Breast epithelium (tissue), 4 donors: ENCODE measurements at places on chromosomes 7 and 10. TPM values are rescaled to one million over a fixed set of nuclear protein-coding genes. Genes with fewer than 3 reads are reported as not detected.

DNA sequence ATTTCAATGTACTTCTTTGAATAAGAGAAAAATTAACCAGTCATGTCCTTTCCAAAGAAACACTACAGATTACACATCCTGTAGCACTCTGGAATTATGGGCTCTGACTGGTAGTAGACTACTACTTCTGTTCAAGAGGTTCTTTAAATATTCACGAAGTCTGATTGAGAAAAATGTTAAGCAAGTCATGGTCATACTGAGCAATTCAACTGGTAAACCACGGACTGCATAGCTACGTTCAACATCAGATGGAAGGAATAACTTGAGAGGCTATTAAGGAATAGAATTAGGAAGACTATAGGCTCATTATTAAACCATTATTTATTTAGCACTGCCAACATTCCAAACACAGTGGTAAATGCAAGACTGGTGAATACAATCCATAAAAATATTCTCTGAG is 160.8 kb downstream of the IMMP2L start:
- no peaks in the 10 kb centered on the region for H3K27me3 ChIP-seq
- H3K4me3 ChIP-seq = no peak overlapping the region
- DNase-seq = no peak
- no peak overlapping the region for H3K27ac ChIP-seq
- no peaks in the 10 kb centered on the region for H3K4me1 ChIP-seq

DNA sequence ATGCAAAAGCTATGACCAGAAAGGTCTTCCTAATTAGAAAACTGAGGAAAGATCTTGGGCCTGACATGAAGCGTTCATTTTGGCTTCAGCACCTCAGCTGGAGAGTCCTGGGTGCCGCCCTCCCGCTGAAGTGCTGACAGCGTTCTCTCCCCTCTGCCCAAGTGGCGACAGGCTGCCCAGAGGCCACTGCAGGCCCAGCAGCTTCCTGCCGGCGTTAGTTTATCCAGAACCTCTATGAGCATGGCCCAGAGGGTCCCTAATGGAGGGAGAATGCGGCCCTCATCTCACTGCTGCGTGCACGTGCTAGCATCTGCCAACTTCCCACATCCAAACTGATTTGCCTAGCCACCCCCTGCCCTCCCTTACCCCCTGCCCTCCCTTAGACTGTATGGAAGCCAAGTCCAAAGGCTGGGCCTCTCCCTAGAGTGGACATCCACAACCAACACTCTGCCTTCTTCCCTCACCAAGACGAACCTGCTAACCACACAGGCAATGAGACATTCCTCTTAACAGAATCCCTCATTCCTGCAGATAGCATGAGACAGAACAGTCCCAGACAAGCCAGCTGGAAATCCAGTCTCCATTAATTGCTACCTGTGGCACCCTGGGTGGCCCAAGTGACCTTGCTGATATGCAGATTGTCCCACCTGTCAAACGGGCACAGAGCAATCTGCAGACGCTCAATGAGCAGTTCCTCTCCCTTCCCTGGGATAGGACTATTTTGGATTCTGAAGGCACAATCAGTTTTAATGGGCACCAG is 108.4 kb downstream of the C10orf90 start:
- no peak overlapping the region for H3K27ac ChIP-seq
- no peaks in the 10 kb centered on the region for H3K36me3 ChIP-seq
- DNase-seq = no peak
- H3K27me3 ChIP-seq = no peaks in the 10 kb centered on the region
- no peak overlapping the region for H3K4me3 ChIP-seq

- H3K4me1 ChIP-seq = no peaks in the 10 kb centered on the region
- peak overlapping the region; percentile 78 for H3K27ac ChIP-seq
Observed at GRCh38 chr10:3935141-3935540, 150.1 kb upstream of the KLF6 start.

DNA sequence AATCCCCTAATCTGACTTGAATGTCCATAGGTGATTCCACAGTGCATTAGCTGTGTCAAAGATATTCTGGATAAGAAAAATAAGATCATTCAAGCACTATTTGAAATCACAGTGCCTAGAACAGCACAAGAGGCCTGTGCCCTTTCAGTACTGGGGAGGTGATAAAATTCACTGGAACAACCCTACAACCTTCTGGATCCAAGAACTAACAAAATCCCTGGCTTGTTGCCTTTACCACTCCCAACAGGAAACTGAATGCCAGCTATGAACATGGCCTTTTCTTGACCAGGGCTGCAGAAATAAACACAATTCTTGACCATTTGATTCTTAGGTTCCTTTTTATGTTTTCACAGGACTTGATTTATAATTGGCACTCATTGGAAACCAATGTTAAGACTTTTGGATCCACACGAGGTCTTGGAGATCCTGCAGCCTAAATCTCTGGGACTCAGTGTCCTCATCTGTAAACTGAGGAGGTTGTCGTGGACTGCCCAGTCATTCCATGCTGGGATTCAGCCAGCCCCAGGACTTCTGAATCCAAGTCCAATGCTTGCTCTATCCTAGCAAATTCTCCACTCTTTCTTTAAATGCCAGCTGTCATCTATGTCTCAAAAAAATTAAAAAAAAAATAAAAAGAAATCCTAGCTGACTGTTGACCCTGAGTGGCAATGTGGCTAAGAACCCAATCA is 624.7 kb downstream of the KCNMA1 start:
- H3K4me1 ChIP-seq = no peaks in the 10 kb centered on the region
- H3K27ac ChIP-seq = peak overlapping the region; percentile 3
- DNase-seq = no peak
- no peak overlapping the region for H3K4me3 ChIP-seq
- H3K27me3 ChIP-seq = no peaks in the 10 kb centered on the region

- no peak overlapping the region for H3K4me3 ChIP-seq
- peaks cover 3% of the 10 kb centered on the region for H3K27me3 ChIP-seq
- no peak for DNase-seq
- H3K27ac ChIP-seq = no peak overlapping the region
- H3K4me1 ChIP-seq = no peaks in the 10 kb centered on the region
- no peaks in the 10 kb centered on the region for H3K36me3 ChIP-seq
Observed at GRCh38 chr7:152403726-152404125, 32.1 kb downstream of the KMT2C start.

DNA sequence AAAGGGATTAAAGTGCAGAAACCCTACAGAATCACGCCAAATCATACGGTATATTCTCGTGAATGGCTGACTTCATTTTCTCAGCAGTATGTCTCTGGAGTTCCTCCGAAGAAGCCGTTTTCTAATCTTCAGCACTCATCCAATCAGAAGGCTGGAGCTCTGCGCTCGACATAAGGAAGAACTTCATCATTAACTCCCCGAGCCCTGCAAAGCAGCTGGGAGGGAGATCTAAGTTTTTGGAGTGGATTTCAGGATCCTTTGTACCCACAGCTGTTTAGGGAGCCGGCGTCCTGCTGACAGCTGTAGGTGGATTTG is 40.7 kb upstream of the SDK1 start:
- no peaks in the 10 kb centered on the region for H3K27me3 ChIP-seq
- peak overlapping the region; percentile 63 for H3K4me3 ChIP-seq
- H3K36me3 ChIP-seq = no peaks in the 10 kb centered on the region
- peak overlapping the region; percentile 51 for H3K27ac ChIP-seq
- DNase-seq = no peak

DNA sequence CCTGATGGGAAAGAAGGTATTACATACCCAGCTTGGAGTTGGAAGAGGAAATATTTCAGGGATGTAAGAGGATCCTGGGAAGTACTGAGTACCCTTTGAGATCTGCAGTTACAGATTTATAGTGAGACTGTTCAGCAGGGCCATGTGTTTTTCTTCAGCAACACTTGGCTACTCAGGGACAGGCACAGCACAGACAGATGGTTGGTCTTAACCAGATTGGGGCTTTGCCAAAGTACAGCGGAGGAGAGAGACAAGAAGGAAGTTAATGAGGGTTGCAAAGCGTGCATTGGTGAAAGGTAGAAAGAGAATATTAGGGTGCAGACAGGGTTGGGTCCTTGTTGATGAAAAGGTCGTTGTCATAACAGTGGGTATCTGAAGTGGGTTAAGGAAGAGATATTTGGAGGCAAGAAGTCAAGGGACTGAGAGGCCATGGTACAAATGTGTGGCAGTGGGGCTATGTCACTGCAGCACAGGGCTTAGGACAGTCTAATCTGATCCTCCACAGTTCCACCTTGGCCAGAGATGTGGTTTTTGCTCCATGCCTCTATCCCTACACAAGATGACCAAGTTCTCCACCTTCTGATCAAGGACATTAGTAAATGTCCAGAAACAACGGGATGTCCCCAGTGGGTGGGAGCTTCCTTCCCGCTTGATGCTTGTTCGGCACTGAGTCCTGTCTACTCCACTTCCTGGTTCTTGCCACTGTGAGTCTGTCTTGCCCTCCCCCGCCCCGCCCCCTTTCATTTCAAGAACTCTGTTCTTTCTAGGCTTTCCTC is 18.9 kb upstream of the DNAJC1 start:
- no peaks in the 10 kb centered on the region for H3K27me3 ChIP-seq
- H3K4me1 ChIP-seq = no peaks in the 10 kb centered on the region
- H3K4me3 ChIP-seq = no peak overlapping the region
- no peak overlapping the region for H3K27ac ChIP-seq

DNA sequence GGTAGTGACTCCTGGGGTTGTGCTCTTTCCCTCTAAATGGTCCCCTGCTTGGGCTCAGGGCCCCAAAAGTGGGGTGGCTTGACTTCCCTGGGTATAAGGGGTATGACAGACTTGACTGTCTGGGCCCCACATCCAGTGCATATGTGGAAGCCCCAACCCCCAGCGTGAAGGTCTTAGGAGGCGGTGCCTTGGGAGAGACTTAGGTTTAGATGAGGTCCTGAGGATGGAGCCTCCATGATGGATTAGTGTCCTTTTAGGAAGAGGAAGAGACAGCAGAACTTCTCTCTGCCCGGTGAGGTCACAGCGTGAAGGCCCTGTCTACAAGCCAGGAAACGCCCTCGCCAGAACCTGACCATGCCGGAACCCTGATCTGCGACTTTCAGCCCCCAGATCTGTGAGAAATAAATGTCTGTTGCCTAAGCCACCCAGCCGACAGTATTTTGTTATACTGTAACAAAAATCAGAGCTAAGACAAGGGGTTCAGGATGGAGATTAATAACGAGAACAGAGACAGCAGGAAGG is 23.8 kb downstream of the PODXL start:
- no peaks in the 10 kb centered on the region for H3K36me3 ChIP-seq
- DNase-seq = no peak
- H3K27me3 ChIP-seq = no peaks in the 10 kb centered on the region
- peak overlapping the region; percentile 6 for H3K27ac ChIP-seq
- H3K4me3 ChIP-seq = no peak overlapping the region

- no peak for DNase-seq
- H3K36me3 ChIP-seq = no peaks in the 10 kb centered on the region
- H3K27ac ChIP-seq = no peak overlapping the region
- H3K4me3 ChIP-seq = no peak overlapping the region
- peaks cover 9% of the 10 kb centered on the region for H3K4me1 ChIP-seq
Observed at GRCh38 chr10:34809796-34810195, 5.3 kb downstream of the PARD3 start.

DNA sequence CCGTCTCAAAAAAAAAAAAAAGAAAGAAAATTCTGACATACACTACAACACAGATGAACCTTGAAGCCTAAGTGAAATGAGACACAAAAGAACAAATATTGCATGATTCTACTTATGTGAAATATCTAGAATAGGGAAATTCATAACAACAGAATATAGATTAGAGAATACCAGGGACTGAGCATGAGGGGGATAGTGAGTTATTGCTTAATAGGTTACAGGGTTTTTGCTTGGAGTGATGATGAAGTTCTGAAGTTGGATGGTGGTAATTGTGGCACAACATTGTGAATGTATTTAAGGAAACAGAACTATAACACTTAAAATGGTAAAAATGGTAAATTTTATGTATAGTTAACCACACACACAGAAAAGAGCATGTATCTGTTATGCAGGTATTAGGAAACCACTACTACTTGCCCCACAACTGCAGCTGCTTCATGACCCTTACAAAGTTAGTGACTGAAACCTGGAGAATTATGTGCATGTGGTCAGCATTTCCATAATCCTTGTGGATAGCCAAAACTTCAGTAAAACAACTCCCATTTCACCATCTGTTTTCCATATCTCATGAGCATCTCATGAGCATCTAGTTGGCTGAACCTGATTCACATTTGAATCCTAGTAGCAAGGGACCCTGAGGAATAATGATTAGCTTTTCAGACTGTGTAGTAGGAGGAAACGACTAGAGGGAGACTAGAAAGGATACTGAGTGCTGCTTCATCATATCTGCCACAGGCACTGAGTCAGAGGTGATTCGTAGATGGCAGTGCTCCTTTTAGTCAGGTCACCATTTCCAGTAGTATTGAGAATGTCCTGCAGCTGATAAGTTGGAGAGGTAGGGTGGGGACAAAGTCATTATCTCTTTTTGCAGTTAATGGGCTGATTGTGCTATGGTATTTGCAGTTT is 26.3 kb downstream of the SAMD8 start:
- H3K27me3 ChIP-seq = no peaks in the 10 kb centered on the region
- DNase-seq = no peak
- peak overlapping the region; percentile 39 for H3K27ac ChIP-seq
- H3K36me3 ChIP-seq = no peaks in the 10 kb centered on the region
- H3K4me1 ChIP-seq = no peaks in the 10 kb centered on the region

DNA sequence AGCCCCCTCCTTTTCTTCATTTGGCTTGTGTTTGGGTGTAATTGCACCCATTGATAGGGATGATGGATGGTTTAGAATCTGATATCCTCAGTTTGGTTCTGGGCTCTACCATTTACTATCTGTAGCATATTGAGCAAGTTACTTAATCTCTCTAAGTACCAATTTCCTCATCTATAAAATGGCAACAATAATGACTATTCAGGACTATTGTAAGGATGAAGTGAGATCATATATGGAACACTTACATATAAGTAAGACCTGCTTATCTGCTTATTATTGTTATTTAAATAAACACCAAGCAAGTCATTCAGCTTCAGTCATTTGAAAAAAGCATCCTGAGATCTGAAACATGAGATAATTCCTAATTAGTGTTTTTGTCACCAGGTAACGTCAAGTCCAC is 127.0 kb downstream of the SEC23IP start:
- H3K27me3 ChIP-seq = no peaks in the 10 kb centered on the region
- H3K4me3 ChIP-seq = no peak overlapping the region
- H3K4me1 ChIP-seq = no peaks in the 10 kb centered on the region

DNA sequence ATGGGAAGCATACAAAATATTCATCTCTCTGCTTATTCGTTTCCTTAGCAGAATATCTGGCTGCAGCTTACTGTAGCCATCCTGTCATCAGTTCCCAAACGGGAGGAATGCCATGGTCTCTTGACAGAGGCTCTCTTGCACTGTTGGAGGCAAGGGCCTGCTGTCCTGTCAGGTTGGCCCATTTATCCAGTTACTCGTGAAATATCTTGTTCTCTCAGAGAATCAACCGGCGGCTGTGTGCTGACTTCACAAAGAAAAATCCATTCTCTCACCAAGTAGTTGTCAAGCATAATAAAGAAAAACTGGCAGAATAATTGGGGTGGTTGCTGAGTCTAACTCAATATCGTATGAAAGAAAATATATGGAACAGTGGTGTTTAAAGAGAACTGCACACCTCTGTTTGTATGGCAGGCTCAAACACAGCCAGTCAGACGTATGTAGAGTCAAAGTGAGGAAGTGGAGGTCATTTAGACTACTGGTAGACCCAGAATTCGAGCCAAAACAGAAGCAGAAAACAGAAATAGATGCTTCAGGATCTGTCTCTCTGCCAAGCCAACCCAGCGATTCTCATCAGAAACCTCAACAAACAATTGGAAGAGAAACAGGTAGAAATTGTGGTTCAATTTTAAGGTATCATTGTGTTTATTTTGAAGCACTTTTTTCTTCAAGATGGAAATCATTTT is 349.2 kb upstream of the PRKCQ start:
- no peaks in the 10 kb centered on the region for H3K27me3 ChIP-seq
- DNase-seq = no peak
- H3K4me1 ChIP-seq = peaks cover 4% of the 10 kb centered on the region

Gene OPTN
- 43.9 TPM for total RNA-seq

Gene TLX1
- not detected for total RNA-seq

Gene CCDC146
- total RNA-seq = 15.5 TPM

Gene GRM8
- total RNA-seq = not detected

Gene EEF1AKMT2
- 23.6 TPM for total RNA-seq

Gene HILPDA
- 27.7 TPM for total RNA-seq

Gene CAMK2B
- total RNA-seq = not detected

Gene CCDC3
- 9.8 TPM for total RNA-seq
